ENCODE measurements at places on chromosomes 2 and 18. TPM values are rescaled to one million over a fixed set of nuclear protein-coding genes. Genes with fewer than 3 reads are reported as not detected.

- peaks cover 68% of the 10 kb centered on the region for H3K4me1 ChIP-seq
- peak overlapping the region; percentile 89 for H3K27ac ChIP-seq
- DNase-seq, result no peak
- peak overlapping the region; percentile 97 for H3K4me3 ChIP-seq
- H3K27me3 ChIP-seq, result peaks cover 54% of the 10 kb centered on the region
Measured at GRCh38 chr2:66576311-66576560, 141.3 kb downstream of the MEIS1 start.

DNA sequence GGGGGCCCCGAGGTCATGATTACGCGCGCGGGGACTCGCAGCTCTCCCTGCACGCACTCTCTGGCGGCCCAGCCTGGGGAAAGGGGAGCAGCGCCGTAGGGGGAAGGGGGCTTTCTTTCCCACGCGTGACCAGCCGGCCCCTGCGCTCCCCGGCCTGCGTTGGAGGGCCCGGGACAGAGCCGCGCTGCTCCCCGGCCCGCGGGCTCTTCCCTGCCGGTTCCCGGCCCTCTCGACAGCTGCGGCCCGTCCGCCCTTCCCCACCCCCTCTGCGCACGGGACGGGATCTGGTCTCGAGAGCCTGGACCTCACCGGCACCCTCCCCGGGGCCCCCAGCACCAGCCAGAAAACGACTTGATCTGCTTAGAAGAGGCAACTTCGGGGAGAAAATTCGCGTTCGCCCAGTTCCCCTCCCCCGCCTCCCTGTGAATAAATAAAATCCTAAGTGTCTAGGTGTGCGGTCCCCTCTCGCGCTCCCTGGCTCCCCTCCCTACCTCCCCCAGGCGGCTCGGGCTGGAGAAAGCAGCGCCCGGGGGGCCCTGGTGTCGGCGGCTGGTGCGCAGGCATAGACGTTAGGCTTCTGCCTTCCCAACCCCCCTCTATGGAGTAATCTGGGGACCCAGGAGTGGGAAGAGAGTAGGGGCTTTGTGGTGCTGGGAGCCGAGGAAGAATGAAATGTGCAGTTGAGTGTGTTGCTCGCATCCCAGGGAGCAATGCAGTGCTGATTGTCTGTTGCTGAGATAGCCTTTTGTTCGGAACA lies 803 bp upstream of the FIGN start:
- DNase-seq, result peak; percentile 65
- H3K4me1 ChIP-seq, result peaks cover 40% of the 10 kb centered on the region
- H3K4me3 ChIP-seq, result peak overlapping the region; percentile 87

- DNase-seq, result no peak
- H3K4me1 ChIP-seq, result peaks cover 69% of the 10 kb centered on the region
- H3K36me3 ChIP-seq, result peaks cover 5% of the 10 kb centered on the region
- H3K4me3 ChIP-seq, result peak overlapping the region; percentile 4
Measured at GRCh38 chr2:144466637-144467036, 53.3 kb downstream of the ZEB2 start.

DNA sequence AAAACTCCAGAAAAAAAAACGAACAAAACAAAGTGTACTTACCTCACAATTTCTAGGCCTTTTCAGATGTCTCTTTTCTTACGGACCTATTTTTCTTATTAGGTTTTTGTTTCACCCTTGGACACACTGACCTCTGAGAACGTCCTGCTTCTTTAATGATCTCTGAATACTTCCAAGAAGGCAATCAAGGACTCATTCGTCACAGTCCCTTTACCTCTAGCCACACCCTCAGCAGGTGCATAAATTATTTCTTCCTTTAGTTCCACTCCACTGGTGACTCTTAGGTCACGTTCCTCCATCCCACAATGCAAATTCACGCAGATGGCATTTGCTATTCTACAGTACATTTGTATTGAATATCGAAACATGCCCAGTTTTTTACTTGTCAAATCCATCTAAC lies 21.9 kb downstream of the PELI1 start:
- H3K36me3 ChIP-seq, result peaks cover 8% of the 10 kb centered on the region
- no peak overlapping the region for H3K27ac ChIP-seq
- H3K4me3 ChIP-seq, result no peak overlapping the region
- no peak for DNase-seq
- H3K27me3 ChIP-seq, result no peaks in the 10 kb centered on the region

- no peak for DNase-seq
- H3K4me3 ChIP-seq, result no peak overlapping the region
- peaks cover 34% of the 10 kb centered on the region for H3K4me1 ChIP-seq
- no peaks in the 10 kb centered on the region for H3K36me3 ChIP-seq
- H3K27me3 ChIP-seq, result peaks cover 8% of the 10 kb centered on the region
Measured at GRCh38 chr2:25187729-25188350, 19.5 kb upstream of the POMC start.

GRCh38 chr18:53380063-53380639 lies 844.3 kb downstream of the MBD2 start:
- H3K4me1 ChIP-seq, result peaks cover 5% of the 10 kb centered on the region
- H3K4me3 ChIP-seq, result no peak overlapping the region
- H3K27ac ChIP-seq, result no peak overlapping the region
- peak; percentile 5 for DNase-seq

- H3K27me3 ChIP-seq, result no peaks in the 10 kb centered on the region
- H3K4me3 ChIP-seq, result no peak overlapping the region
- H3K36me3 ChIP-seq, result no peaks in the 10 kb centered on the region
- no peak for DNase-seq
- no peak overlapping the region for H3K27ac ChIP-seq
Measured at GRCh38 chr18:24802456-24802855, 342.0 kb downstream of the HRH4 start.

BCL11A gene
- 2.3 TPM for total RNA-seq

POTEC gene
- not detected for total RNA-seq

All from neural crest cell (in vitro differentiated cells).